ENCODE measurements at places on chromosomes 7 and 10.

DNA sequence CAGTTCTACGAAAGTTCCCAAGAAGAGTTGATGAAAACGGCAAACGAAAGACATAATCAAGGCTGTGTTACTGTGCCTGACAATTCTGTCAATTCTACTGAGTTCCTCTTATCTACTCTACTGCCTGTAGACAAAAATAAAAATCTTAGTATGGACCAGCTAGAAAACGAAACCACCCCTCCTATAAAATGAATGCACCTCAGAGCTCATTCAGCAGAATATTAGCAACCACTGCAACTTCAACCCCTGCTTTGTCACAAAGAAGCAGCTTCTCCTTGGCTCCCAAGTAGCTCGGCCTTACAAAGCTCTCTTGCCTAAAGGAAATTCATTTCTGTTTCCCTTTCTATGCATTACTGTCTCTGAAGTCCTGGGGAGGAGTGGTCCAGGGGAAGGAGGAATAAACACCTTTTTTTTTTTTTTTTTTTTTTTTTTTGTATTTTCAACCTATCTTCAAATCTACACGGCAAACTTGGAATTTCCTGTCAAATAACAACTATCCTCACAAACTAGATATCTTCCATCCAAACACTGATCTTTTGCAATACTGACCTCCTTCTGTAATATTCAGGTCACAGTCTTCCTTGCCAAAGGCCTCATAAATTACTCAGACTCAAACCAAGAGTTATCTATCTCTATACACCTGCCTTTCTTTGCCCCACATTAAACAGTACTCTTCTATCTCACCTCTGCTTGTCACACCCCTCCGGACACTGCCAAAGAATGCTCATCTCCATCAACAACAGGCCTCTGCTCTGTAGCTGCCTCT, 74.3 kb downstream of the GLI3 start:
- no peak for DNase-seq

GRCh38 chr7:111605246-111605645, 43.0 kb upstream of the IMMP2L start:
- DNase-seq, result no peak

DNA sequence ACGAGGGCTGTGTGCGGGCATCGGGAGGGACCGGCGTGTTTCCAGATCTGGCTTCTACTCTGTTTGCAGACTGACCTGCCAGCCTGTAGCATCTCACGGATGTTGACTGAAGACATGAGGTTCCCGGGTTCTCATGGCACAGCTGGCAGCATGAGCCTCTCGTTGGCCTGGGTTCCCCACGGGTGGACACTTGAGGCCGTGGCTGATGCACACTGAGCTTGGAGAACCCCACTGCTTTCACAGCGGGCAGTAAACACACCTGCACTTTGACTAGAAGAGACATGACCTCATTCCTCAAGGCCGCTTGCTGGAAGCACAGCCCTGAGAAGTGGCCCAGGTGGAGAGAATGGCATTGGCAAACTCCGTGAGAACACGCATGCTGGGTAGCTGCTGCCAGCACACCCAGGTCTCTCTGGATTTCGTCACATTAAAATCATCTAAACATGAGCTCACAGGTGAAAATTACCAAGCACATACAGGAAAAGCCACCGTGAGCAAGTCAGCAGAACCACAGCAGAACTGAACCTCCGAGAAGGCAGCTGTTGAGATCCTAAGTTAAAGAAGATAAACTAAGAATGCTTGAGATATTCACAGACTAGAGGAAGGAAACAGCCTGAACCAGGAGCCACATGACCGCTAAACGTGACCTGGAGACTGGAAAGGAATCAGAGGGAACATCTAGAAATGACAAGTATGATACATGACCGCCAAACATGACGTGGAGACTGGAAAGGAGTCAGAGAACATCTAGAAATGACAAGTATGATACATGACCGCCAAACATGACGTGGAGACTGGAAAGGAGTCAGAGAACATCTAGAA, 32.5 kb downstream of the BNIP3 start:
- DNase-seq, result no peak

GRCh38 chr10:43228783-43229207, 38.1 kb downstream of the RASGEF1A start:
- DNase-seq, result no peak

DNA sequence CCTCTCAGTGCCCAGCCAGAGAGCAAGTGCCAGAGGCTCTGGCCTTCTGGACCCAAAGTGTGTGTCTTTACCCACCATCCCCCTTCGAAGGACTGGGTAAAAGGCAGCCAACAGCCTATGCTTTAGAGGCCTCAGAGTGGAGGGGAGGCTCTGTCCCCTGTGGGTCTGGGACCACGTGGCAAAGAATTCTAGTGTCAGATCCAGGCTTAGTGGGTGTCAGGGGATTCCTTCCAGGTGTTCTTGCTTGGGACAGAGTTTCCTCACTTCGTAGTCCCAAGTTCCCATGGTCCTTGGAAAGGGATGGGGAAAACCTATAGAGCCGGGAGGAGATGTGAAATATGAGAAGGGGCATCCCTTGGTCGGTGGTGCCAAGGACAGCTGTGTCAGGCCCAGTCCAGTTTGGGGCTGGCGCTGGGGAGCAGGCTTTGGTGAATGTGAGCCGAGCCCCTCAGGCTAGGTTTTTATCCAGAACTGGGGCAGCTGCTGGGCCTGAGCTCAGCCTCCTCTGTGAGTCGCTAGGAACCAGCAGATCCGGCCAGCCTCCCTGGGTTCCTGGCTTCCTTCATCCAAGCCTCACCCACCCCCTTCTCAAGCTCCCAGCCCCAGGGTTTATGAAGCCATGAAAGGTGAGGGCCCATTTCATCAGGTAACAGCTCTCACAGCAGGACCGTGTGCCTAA, 71.2 kb downstream of the C10orf105 start:
- no peak for DNase-seq

DNA sequence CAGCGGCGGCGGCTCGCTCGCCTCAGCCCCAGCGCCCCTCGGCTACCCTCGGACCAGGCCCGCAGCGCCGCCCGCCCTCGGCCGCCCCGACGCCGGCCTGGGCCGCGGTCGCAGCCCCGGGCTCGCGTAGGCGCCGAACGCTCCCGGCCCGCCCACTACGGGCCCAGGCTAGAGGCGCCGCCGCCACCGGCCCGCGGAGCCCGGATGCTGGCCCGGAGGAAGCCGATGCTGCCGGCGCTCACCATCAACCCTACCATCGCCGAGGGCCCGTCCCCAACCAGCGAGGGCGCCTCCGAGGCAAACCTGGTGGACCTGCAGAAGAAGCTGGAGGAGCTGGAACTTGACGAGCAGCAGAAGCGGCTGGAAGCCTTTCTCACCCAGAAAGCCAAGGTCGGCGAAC, 18.2 kb upstream of the TSPAN33 start:
- no peak for DNase-seq

All from stimulated activated CD8-positive, alpha-beta memory T cell treated with anti-CD3 and anti-CD28 coated beads, Interleukin-4, amount 100 ng/mL, for 1 hour (primary cell).